Mesothelial cell of epicardium (in vitro differentiated cells): ENCODE measurements at places on chromosomes 11 and 22.
A peak's percentile ranks its signal among the peaks of the same experiment; 100 is the strongest.

- DNase-seq: no peak
These were observed 50.6 kb upstream of the APOA1 start for GRCh38 chr11:116888024-116888423.

DNA sequence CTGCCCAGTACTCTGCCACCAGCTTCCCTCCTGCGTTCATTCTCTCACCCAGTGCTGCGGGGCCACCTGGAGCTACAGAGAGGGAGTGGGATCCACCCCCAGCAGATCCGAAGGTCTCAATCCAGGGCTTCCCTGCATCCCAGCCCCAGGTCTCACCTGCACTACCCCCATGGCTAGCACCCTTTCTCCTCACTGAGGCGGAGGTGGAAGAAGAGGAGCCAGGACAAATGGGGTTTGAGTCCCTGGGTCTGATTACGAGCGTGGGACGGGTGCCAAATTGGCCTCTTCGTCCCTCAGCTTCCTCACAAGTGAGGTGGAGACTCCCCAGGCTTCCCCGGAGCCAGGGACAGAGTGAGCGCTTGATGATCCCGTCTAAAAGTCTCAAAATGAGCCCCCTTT is 64.2 kb downstream of the NFAM1 start:
- no peak for DNase-seq

DNA sequence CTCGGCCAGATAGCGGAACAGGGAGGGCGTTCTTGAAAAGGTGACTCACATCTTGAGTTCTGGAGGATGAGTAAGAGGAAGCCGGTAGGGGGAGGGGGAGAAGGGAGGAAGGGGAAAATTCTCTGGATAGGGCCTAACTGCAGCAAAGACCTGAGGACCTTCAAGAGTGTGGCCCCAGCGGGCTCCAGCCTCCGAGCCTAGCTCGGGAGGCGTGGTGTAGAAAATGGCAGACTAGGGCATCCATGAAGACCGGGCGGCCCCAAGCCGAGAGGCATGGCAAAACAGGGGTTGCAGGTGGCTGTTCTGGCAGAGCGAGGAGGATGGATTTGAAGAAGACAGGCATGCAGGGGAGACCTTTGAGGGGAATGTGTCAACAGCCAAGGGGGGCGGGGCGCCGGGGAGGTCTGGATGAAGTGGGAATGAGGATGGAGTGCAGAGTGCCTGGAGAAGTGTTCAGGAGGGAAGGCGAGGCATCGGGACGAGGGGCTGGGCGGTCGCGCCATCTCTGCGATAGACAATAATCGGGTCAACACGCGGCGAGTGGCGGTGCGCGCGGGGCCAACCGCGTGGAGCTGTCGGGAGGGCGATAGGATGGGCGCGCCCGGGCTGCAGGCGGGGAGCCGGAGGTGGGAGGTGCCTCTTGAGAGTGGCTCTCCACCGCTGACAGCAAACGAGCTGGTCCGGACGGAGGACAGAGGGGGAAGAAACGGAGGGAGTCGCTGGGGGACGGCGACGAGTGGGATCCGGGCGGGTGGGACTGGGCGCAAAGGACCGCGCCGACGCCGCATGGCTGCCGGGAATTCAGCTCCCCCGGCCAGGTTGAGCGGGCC is 40.0 kb upstream of the CREB3L1 start:
- peak; percentile 42 for DNase-seq

DNA sequence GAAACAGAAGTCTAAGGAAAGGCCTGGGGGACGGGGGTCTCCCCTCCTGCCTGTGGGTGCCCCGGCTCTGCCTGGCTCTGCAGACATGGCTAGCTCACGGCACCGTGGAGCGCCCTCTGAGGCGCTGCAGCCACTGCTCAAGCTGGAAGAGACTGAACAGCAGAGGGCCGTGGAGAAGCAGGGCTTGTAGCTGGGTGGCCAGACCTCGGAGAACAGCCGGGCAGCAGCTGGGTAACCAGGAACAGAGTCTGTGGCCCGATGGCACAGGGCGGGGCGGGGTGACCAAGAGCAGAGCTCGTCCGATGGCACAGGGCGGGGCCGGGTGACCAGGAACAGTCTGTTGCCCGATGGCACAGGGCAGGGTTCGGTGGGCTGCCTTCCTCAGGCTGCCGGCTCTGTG is 18.1 kb downstream of the RNH1 start:
- DNase-seq: no peak

DNA sequence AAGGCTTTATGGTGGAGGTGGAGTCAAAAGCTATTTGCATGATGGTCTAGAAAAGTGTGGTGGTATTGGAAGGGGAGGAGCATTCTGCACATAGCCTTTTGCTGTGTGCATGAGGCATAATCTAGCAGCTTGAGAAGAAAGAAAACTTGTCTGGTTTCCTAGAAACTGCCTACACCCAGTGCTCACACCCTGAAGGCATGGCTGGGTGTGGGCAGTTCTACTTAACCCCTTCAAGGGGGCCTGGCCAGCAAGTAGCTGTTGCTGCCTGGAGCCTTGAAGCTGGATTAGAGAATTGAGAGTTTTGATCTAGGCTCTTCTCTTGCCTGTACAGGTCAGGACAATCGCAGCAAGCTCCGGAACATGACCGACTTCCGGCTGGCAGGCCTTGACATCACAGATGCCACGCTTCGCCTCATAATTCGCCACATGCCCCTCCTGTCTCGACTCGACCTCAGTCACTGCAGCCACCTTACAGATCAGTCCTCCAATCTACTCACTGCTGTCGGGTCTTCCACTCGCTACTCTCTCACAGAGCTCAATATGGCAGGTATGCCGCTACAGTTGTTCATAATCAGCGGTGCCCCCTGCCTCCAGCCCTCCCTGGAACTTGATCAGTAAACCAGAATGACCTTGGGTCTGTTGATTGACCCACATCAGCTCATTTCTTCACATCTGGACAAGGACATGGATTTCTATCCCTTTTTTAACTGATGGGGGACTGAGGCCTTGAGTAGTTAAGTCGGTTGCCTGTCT is 12.2 kb upstream of the GRK2 start:
- DNase-seq: no peak

DNA sequence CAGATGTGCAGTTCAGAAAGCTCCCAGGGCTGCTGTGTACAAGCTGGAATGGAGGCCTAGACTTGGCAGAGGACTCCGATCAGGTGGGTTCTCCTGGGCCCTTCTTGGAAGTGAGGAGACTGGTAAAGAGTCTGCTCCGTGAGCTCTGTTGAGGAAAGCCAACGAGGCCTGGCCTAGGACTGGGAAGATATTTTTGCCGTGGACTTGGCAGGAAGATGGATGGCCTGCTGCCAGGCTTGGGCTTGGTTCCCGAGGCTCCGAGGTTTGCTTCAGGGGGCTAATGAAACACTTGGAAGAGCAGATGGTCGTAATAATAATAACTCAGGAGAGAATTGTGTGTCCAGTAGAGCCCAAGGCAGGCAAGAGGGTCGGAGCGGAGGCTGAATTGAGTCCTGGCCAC is 3.9 kb downstream of the GALR3 start:
- DNase-seq: no peak

GRCh38 chr22:49936973-49937757 is 18.7 kb downstream of the CRELD2 start:
- DNase-seq: no peak

DNA sequence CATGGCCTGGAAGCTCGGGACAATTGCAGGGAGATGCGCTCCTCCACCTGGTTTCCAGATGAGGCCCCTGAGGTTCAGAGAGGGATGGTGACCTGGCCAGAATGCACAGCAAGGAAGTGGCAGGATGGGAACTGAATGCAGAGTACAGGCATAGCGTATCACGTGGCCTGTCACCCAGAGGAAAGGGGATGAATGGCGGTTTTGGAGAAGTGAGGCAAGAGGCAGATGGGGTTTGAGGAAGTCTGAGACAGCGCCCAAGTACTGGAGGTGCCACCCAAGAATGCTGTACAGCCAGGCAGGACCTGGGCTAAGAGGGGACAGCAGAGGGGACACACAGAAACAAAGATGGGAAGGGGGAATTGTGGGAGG is 4.9 kb downstream of the RAB3IL1 start:
- DNase-seq: no peak

GRCh38 chr11:35197292-35197691 is 58.3 kb downstream of the CD44 start:
- no peak for DNase-seq

GRCh38 chr11:123227763-123228495 is 32.9 kb upstream of the CLMP start:
- no peak for DNase-seq

GRCh38 chr11:68282141-68282860 is 10.5 kb upstream of the C11orf24 start:
- DNase-seq: no peak

- DNase-seq: no peak
These were observed 18.4 kb downstream of the PHF21A start for GRCh38 chr11:46102843-46103242.

DNA sequence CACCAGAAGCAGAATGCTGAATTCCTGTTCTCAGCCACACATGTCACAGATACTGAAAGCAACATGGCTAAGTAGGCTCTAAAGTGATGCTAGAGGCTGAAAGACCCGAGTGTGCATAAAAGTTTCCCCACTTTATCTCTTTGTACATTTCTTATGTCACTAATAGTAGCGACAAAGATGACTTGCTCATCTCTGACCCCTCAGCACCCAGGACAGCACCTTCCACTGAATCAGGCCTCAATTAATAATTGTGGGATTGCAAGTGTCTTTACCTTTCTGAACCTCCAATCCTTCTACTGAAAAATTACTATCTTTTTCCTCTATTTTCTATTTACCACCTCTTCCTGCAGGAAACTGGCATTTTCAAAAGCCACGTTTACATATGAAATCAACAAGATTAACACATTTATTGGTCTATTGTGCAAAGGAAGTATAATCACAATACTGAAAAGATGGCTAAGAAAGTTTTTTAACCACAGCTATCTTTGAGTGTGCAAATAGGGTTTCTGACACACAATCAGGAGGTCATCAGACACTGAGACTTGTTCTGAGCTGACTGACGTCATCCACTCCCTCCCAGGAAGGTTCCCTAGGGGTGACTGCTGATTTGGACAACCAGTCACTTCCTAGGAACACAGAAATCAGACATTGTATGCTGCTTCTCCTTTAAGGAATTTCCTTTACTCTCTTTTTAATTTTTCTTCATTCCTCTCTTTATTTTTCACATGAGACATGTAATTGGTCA is 213.9 kb upstream of the ISX start:
- DNase-seq: no peak

- no peak for DNase-seq
These were observed 51.2 kb downstream of the TPBGL start for GRCh38 chr11:75291741-75292140.

DNA sequence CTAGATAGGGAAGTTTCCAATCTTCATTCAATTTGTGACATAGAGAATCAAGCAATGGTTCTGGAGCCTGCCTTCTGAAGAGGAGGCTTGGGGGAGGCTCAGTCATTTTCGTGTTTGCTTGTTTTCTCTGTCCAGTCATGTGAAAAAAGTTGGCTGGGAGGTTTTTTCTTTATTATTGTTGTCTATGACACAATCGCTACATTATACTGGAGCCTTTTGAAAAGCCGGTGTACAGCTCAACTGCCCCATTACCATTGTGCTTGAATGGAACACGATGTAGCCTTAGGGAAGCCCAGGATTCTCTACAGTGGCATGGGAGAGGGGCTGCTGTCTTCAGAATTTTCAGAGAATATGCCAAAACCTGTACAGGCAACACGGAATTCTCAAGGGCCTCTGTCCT is 57.9 kb upstream of the NCAM1 start:
- no peak for DNase-seq

DNA sequence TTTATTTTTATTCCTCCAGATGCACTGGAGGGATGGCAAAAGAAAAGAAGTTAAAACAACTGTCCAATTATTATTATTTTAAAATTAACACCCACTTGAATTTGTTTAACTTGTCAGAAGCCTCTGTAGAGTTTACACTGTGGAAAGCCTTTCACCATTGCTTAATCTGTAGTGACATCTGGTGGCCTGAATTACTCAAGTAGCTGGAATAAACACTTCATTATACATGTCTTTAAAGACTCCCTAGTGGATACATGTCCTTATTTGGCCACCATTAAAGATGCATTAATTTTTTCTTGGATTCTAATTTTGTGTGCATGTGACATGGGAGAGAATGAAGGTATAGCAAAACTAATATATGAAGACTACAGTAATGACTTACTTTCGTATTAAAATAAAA is 1496.5 kb downstream of the FAM181B start:
- no peak for DNase-seq

- no peak for DNase-seq
These were observed 785 bp downstream of the OTUB1 start for GRCh38 chr11:63986932-63987513.

DNA sequence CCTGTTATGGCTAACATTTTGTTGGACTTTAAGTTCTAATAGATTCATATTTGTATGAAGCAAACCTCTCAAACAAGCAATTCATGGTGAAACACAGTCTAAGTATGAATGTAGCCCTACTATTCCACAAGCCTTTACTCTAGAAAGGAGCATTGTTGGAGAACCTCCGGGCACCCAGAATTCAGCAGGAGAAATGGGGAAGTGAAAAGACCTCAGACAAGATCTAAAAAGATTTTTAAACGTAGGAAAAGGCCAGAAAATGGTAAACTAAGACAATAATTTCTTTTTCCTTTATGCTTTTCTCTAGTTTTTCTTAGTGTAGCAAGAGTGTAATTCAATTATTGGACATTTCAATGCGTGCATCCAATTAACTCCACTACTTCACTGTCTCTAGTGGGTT is 426.4 kb downstream of the INSC start:
- no peak for DNase-seq

DNA sequence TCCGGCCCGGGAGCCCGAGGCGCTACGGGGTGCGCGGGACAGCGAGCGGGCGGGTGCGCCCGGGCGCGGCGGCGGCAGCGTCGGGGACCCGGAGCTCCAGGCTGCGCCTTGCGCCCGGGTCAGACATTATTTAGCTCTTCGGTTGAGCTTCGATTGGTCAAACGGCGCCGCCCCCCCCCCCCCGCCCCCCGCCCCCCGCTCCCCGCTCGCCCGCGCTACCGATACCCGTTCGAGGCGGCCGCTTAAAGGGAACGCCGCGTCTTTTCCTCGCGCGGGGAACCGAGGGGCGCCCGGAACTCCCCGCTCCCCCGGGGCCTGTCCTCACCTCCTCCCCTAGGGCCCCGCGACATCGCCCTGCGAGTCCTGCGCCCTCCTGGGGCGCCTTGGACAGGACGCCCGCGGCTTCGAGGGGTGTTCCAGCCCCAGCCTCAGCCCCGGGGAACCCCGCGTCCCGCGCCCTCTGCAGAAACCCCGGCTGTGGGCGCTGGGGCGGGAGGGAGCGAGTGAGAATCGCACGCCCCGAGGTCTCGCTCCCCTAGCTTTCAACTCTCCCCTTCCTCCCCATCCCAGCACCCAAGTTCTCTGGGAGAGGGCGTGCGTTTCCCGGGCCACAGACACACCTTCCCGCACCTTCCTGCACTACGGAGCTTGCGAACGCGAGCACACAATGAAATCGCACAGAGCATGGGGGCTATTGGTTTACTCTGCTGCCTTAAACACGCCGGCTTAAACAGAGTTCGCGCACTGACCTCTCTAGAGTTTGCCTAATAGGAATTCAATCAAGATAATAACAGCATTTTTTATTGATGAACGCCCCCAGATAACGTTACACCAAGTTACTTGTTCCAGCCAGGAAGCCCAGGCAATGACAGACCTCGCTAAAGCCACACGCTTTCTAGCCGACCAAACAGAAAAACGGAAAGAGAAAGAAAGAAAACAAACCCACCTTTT is at the start of gene BDNF:
TSS of gene BDNF (minus strand) at position 105 of the 951 bp plus-strand sequence. CDS start 41,891 bp downstream, outside the sequence.
- no peak for DNase-seq
